ENCODE measurements at places on chromosomes 1 and 21. TPM values are rescaled to one million over a fixed set of nuclear protein-coding genes. Genes with fewer than 3 reads are reported as not detected.
A peak's percentile ranks its signal among the peaks of the same experiment; 100 is the strongest.

Gene SHISAL2A
- not detected for polyA plus RNA-seq

Gene KIF17
- 1.3 TPM for polyA plus RNA-seq

Gene SPRR1B
- not detected for polyA plus RNA-seq

DNA sequence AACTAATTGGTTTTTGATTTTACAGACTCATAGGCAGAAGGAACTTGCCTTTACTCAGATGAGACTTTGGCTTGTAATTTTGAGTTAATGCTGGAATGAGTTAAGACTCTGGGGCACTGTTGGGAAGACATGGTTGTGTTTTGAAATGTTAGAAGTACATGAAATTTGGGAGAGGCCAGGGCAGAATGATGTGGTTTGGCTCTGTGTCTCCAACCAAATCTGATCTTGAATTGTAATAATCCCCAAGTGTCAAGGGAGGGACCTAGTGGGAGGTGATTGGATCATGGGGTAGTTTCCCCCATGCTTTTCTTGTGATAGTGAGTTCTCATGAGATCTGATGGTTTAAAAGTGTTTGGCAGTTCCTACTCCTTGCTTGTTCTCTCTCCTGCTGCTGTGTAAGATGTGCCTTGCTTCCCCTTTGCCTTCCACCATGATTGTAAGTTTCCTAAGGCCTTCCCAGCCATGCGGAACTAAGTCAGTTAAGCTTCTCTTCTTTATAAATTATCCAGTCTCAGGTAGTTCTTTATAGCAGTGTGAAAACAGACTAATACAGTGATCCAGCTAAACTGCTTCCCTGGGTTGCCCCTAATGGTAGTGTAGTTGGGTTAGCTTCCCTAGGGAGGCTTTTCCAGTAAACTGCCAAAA is 10.2 kb downstream of the CPT2 start:
- no peaks in the 10 kb centered on the region for H3K27me3 ChIP-seq
- DNase-seq, result no peak
- no peak overlapping the region for H3K4me3 ChIP-seq
- H3K4me1 ChIP-seq, result no peaks in the 10 kb centered on the region

GRCh38 chr1:8652467-8653046 is 164.9 kb downstream of the RERE start:
- H3K27ac ChIP-seq, result no peak overlapping the region
- no peak for DNase-seq
- H3K4me3 ChIP-seq, result no peak overlapping the region

Gene BTG2
- polyA plus RNA-seq, result 35.6 TPM

- no peak overlapping the region for H3K4me3 ChIP-seq
- DNase-seq, result no peak
- H3K27me3 ChIP-seq, result no peaks in the 10 kb centered on the region
- no peak overlapping the region for H3K27ac ChIP-seq
- H3K36me3 ChIP-seq, result no peaks in the 10 kb centered on the region
- H3K4me1 ChIP-seq, result no peaks in the 10 kb centered on the region
These were observed 98.3 kb downstream of the BACH1 start for GRCh38 chr21:29396951-29397455.

- H3K36me3 ChIP-seq, result no peaks in the 10 kb centered on the region
- peak; percentile 96 for DNase-seq
- no peak overlapping the region for H3K4me3 ChIP-seq
- peaks cover 29% of the 10 kb centered on the region for H3K4me1 ChIP-seq
These were observed 57.5 kb downstream of the MAP3K7CL start for GRCh38 chr21:29187944-29188343.

- DNase-seq, result no peak
- no peak overlapping the region for H3K4me3 ChIP-seq
- no peak overlapping the region for H3K27ac ChIP-seq
- H3K36me3 ChIP-seq, result no peaks in the 10 kb centered on the region
These were observed 392.2 kb downstream of the VAV3 start for GRCh38 chr1:107572674-107573211.

GRCh38 chr1:109142260-109142659 is 28.3 kb downstream of the ELAPOR1 start:
- H3K36me3 ChIP-seq, result no peaks in the 10 kb centered on the region
- DNase-seq, result no peak
- H3K27ac ChIP-seq, result no peak overlapping the region
- H3K4me1 ChIP-seq, result no peaks in the 10 kb centered on the region

DNA sequence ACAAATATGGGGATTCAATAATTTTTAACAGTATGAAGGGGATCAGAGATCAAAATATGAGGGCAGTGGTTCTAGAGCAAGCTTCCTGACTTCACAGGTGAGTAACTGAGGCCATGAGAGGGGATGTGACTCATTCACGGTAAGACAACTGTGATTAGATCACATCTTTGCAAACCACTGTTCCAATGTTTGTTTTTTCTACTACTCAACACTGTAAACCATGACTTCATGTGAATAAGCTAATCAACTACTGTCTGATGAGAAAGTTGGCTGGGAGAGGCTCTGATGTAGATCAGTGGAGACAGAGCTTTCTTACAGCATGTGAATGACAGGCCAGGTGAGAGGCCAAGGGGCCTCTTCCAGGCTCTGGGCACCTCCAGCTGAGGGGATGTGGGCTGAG is 84.7 kb downstream of the BRINP2 start:
- H3K4me1 ChIP-seq, result peaks cover 8% of the 10 kb centered on the region
- peak; percentile 13 for DNase-seq
- no peak overlapping the region for H3K4me3 ChIP-seq
- no peaks in the 10 kb centered on the region for H3K36me3 ChIP-seq

GRCh38 chr1:99737016-99737415 is 29.4 kb downstream of the FRRS1 start:
- no peak overlapping the region for H3K27ac ChIP-seq
- no peaks in the 10 kb centered on the region for H3K36me3 ChIP-seq
- H3K4me1 ChIP-seq, result no peaks in the 10 kb centered on the region
- DNase-seq, result peak; percentile 84
- no peak overlapping the region for H3K4me3 ChIP-seq

- no peak overlapping the region for H3K4me3 ChIP-seq
- no peaks in the 10 kb centered on the region for H3K27me3 ChIP-seq
- peaks cover 4% of the 10 kb centered on the region for H3K4me1 ChIP-seq
- no peak for DNase-seq
- H3K27ac ChIP-seq, result no peak overlapping the region
- H3K36me3 ChIP-seq, result no peaks in the 10 kb centered on the region
These were observed 137.0 kb downstream of the DENND1B start for GRCh38 chr1:197638316-197638715.

Gene C1orf105
- polyA plus RNA-seq, result not detected

Gene LRRN2
- not detected for polyA plus RNA-seq

DNA sequence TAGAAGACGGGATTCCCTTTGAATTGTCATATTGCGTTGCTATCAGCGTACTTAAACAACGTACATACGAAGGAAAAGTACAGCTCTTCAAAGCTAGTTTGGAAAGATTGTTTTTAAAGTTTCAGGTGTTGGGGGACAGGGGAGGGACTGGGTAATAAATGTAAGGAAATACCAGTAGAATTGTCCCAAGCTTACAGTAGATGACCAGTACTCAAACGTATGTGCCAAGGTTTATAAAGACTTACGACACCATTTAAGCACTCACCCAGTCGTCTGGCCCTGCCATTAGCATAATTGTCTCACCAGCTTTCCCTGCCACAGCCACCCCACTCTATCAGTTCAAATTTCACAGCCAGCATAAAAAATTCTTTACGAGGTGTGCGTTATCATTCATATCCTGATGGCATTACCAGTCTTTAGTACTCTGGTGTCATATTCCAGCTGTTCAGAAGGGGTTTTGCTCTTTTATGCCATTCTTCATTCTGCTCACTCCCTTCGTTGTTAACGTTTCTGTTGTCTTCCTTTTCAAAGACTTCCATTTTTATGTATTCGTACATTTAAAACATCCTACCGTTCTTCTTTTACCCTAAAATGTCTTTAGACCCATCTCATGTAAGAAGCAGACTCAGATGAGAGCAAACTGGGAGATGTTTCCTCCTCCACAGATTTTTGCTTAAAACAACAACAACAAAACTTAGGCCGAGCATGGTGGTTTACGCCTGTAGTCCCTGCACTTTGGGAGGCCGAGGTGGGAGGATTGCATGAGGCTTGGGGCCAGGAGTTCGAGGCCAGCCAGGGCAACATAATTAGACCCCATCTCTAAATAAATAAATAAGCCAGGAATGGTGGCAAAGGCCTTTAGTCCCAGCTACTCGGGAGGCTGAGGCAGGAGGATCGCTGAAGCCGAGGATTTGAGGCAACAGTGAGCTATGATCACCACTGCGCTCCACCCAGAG is 1.0 kb upstream of the HP1BP3 start:
- H3K4me3 ChIP-seq, result peak overlapping the region; percentile 88
- H3K4me1 ChIP-seq, result peaks cover 13% of the 10 kb centered on the region
- H3K27me3 ChIP-seq, result no peaks in the 10 kb centered on the region
- H3K36me3 ChIP-seq, result no peaks in the 10 kb centered on the region
- H3K27ac ChIP-seq, result peak overlapping the region; percentile 93

Gene TRIM17
- not detected for polyA plus RNA-seq

- no peaks in the 10 kb centered on the region for H3K27me3 ChIP-seq
- no peak overlapping the region for H3K4me3 ChIP-seq
- DNase-seq, result no peak
- H3K36me3 ChIP-seq, result no peaks in the 10 kb centered on the region
- no peaks in the 10 kb centered on the region for H3K4me1 ChIP-seq
These were observed 94.6 kb downstream of the STUM start for GRCh38 chr1:226643177-226643576.

DNA sequence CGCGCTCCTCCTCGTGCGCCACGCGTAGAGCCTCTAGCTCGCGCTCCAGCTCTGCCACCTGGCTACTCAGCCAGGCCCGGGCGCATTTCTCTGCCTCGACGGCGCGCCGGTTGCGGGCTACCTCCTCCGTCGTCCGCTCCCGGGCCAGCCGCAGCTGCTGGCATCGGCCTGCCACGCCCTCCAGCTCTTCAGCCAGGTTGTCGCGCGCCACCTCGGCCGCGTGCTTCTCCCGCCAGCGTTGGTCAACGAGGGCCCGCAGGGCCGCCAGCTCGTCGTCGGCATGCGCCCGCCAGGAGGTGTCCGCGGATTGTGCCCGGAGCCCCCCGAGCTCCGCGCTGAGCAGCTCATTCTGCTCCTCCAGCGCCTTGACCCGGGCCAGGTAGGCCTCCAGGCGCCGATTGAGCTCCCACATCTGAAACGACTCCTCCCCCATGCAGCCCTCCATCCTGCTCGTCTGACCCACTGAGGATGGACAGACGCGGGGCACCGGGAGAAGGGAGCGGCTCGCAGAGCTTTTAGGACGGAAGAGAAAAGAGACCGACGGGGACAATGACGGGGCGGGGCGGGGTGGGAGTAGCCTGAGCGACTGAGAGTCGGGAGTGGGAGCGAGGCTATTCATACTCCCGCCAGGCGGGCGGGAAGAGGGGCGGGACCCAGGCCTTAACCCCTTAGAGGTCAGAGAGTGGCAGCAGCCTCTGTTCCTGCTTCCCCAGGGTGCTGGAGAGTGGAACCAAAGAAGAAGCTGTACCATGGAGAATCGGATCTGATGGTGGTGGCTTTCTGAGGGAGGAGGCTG is at the start of gene NES:
NES (minus strand) TSS at position 588 of the 796 bp plus-strand sequence; CDS start at position 445, 143 bp downstream.
- peaks cover 2% of the 10 kb centered on the region for H3K27me3 ChIP-seq
- peak within 1 kb of the TSS; percentile 84 for H3K4me3 ChIP-seq
- H3K4me1 ChIP-seq, result peaks cover 36% of the 10 kb centered on the region
- peak; percentile 52 for DNase-seq

DNA sequence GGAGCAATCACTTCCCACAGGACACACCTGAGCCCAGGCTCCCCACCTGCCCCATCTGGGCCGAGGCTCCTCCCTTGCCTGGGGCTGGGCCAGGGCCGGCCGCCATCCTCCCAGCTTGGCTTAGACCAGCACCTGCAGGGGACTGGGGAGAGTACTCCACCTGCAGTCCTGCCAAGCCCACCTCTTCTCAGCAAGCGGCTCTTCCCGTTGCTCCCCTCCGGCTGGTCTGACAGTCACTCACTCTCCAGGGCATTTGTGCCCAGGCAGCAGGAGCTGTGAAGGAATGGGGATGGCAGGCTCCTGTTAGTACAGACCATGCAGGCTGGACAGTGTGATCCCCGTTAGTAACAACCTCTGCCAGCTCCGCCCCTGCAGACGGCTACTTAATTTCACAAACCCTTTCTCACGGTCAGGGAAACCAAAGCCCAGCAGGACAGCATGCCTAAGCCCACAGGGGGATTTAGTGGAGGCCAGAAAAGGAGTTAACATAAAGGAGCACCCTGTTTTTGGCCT is at the start of gene FYB2:
FYB2 (minus strand) TSS at position 18 of the 513 bp plus-strand sequence. CDS start 114 bp downstream, outside the sequence.
- DNase-seq, result no peak
- H3K4me3 ChIP-seq, result no peak within 1 kb of the TSS
- no peaks in the 10 kb centered on the region for H3K27me3 ChIP-seq
- H3K27ac ChIP-seq, result no peak within 1 kb of the TSS
- H3K4me1 ChIP-seq, result no peaks in the 10 kb centered on the region

DNA sequence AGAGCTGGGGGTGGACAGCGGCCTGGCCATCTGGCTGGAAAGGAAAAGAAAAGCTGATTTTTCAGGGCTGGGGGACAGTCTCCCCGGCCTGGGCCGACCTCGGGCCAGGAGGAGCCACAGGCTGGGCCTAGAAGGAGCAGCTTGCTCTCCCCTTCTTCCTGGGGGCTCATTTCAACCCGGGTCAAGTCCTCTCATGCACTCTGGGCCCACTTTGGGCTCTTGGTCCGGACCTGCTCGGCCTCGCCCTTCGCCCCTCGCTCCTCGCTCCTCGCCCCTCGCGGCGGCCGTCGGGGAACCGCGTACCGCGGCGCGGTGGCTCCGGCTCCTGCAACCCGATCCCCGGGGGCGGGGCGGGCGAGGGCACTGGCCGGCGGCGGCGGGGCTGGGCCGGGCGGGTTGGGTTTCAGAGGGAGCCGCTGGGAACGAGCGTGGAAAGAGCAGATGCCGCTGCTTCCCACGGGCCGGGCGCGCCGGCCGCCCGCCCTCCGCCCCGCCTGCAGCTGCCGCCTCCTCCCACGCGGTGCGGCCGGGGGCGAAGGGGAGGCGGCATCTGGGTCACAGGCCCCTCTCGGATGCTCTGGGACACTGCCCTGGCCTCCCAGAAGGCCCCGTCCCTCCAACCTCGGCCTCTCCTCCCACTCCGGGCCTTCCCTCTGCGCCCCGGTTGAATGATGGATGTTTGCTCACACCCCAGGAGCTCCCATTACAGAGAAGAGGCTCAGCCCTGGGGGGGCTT is 6.6 kb downstream of the HEYL start:
- peak; percentile 38 for DNase-seq
- no peaks in the 10 kb centered on the region for H3K4me1 ChIP-seq
- H3K27me3 ChIP-seq, result peaks cover 70% of the 10 kb centered on the region
- H3K27ac ChIP-seq, result no peak overlapping the region

- H3K4me1 ChIP-seq, result peaks cover 6% of the 10 kb centered on the region
- H3K27ac ChIP-seq, result no peak overlapping the region
- H3K27me3 ChIP-seq, result no peaks in the 10 kb centered on the region
- DNase-seq, result peak; percentile 87
- no peaks in the 10 kb centered on the region for H3K36me3 ChIP-seq
These were observed 35.7 kb upstream of the VAV3 start for GRCh38 chr1:108000620-108001111.

GRCh38 chr21:41565550-41565949 is 57.6 kb upstream of the TMPRSS2 start:
- DNase-seq, result no peak
- H3K27me3 ChIP-seq, result no peaks in the 10 kb centered on the region
- no peak overlapping the region for H3K27ac ChIP-seq

- peaks cover 2% of the 10 kb centered on the region for H3K4me1 ChIP-seq
- H3K27ac ChIP-seq, result no peak overlapping the region
- DNase-seq, result no peak
- peaks cover 12% of the 10 kb centered on the region for H3K27me3 ChIP-seq
These were observed 68.1 kb upstream of the STUM start for GRCh38 chr1:226480461-226480860.
